ENCODE measurements at places on chromosomes 12 and 14.

DNA sequence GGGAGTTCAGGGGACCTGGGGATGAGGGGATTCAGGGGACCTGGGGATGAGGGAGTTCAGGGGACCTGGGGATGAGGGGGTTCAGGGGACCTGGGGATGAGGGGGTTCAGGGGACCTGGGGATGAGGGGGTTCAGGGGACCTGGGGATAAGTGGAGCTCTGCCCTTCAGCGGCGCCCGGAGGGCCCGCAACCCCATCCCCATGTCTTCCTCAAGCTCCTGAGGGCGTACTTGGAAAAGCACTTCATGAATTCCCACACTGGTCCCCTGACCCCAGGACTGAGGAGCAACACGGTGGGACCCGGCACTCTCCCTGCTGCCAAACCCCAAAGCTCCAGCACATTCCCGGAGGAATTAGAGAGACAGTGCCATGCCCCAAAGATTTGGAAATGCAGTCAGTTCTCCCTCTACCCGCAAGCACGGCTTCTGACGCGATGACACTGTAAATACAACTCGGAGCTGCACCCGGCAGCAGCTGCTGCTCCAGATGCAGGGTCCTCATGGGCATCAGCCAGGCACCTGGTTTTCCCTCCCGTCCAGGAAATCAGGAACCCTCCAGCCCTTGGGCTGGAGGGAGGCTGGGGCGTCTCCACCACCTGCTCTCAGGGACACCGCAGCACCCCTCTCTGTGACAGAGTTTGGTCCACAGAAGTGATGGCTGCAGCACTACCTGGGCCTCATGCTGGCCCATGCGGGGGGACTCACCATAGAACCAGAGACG lies 32.8 kb upstream of the C14orf180 start:
- DNase-seq = peak; percentile 84

DNA sequence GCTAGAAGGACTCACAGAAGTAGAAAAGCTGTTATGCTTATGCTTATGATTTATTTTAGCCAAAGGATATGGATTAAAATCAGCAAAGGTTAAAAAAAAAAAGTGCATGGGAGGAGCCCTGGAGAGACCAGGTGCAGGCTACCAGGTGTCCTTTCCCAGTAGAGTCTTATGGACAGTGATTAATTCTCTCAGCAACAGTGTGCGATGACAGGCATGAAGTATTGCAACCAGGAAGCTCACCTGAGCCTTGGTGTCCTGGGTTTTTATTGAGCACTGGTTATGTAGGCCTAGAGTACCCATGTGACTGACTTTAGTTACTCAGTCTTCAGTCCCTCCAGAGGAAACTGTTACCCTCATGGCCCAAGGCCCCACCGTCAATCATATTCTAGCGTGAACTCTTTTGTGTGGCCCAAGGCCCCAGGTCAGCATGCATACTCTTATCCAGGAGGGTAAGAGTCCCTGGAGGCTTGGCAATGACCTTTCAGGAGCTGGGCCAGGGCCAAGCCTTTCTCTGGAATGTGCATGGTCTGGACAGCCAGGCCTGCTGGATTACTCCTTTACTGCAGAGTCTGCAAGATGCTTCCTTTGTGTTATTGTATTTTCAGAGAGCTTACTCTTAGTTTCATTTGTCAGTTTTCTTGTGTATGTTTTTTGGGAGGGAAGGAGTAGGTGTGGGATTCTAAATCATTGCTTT lies 69.6 kb upstream of the RD3L start:
- no peak for DNase-seq

- DNase-seq = peak; percentile 18
Observed at GRCh38 chr12:57896434-57897201, 44.7 kb upstream of the ATP23 start.

- DNase-seq = no peak
Observed at GRCh38 chr14:94122438-94122837, 7.0 kb downstream of the IFI27L2 start.

- DNase-seq = no peak
Observed at GRCh38 chr12:15274561-15274967, 47.7 kb upstream of the PTPRO start.

DNA sequence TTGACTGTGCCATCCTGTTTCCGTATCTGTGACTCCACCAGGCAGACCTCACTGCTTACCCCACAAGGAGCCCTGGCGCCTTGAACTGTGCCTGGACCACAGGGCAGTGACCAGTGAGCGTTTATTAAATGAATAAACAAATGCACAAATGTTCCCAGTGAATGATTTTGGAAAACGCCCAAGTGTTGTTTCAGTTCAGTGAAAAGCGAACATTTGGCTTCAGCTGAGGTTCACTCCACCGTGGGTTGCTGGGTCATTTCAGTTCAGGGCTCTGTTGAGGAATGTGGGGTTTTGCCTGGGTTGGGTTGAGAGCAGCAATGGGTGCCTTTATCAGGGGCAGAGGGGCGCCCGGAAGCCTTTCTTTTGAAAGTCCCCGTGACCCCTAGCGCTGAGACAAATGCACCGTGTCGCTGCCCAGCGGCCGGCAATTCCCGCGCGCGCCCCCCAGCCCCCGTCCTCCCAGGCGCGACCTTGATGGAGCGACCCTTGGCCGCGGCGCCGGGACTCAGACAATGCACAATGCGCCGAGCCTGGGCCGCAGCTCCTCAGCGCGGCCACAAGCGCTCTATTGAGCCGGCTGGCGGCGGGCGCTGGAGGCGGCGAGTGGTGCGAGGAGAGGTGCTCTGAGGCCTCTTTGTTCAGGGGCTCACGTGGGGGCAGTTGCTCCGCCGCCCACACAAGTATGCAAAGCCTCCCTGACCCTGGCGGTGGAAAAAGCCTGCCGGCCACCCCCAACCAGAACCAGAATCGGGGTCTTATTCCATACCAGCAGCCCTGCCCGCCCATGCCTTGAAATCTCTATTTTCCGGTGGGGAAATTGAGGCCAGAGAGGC lies 40.5 kb upstream of the CLMN start:
- DNase-seq = no peak

DNA sequence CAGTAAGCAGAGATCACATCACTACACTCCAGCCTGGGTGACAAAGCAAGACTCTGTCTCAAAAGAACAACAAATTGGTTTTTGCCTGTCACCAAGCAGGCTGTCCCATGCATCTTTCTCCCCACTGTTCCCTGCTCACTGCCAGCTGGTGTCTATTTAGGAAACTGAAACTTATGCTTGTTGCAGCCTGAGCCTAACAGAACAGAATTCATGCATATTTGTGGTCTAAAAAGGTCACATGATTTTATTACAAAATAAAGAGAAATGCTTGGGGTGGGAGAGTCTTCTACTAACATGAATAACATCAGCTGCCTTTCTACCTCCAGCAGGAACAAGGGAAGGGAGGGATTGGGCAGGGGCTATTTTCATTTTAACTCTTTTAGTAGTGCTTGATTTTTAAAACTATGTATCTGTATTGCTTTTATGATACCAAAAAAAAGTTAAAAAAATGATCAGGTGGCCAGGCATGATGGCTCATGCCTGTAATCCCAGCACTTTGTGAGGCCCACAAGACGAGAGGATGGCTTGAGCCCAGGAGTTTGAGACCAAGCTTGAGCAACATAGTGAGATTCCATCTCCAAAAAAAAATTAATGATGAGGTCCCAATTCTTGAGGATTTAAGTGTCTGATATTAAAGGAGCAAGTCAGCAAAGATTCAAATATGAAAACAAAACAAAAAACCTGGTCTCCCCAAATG lies 923 bp downstream of the STAT2 start:
- no peak for DNase-seq

DNA sequence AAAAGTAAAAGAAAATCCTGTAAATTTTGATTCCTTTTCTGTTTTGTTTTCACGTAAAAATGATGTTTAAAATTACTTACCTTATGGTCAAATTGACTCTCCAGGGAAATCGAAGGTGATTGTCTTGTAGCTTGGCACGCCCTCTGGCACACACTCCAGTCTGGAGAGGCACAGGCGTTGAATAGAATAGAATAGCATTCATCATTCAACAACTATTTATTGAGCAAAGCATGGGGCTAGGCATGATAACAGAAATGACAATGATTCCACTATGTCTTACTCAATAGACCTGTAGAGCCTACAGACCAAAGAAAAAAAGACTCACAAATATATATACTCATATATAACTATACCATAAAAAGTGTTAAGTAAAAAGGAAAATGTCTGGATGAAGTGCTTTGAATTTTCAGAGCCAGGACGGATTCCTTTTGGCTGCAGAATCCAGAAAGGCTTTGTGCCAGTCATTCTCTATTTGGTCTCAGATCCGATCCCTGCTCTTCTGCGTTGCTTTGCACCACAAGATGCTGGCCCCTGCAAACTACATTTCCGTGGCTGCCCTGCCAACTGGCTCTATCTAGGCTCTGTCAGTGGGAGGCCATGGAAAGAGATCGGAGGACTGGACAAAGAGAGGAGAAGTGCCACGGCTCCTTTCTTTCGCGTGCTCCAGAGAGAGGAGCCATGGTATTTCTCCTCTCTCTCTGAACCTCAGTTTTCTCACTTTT lies 231.8 kb downstream of the CRADD start:
- DNase-seq = no peak

DNA sequence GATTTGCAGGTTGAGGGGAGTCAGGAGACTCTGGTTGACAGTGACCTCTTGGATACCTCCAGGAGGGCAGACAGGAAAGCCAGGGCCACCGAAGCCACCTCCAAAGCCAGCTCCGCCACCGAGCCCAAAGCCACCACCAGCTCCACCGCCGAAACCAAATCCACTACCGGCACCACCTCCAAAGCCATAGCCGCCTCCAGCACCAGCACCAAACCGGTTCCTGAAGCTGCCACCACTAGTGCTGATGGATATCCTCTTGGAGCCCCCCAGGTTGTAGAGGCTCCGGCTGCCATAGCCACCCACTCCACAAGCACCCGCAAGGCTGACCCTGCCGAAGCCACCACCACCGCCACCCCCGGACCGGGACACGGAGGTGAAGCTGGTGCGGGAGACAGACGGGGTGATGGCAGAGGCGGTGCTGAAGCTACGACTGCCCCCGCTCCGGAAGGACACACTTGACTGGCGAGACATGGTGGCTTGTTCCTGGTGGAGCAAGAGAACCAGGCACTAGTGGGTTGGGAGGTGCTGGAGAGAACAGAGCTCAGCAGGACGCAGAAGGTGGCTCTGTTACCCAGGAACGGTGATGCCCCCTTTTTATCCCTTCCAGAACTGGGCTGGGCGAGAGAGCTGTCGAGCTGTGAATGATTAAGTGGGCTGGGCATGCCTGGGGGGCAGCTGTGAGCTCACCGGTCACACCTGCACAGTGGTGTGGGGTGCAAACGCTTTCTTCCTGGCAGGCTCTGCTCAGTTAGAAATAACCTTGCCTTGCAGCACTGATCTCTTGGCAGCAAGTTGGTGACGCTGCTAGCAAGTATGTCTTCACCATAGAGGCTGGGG lies at the start of gene KRT5:
KRT5 (minus strand) TSS at position 569 of the 837 bp plus-strand sequence; CDS start at position 471, 98 bp downstream.
- DNase-seq = no peak

- DNase-seq = no peak
Observed at GRCh38 chr12:106211973-106212372, 35.8 kb downstream of the CKAP4 start.

DNA sequence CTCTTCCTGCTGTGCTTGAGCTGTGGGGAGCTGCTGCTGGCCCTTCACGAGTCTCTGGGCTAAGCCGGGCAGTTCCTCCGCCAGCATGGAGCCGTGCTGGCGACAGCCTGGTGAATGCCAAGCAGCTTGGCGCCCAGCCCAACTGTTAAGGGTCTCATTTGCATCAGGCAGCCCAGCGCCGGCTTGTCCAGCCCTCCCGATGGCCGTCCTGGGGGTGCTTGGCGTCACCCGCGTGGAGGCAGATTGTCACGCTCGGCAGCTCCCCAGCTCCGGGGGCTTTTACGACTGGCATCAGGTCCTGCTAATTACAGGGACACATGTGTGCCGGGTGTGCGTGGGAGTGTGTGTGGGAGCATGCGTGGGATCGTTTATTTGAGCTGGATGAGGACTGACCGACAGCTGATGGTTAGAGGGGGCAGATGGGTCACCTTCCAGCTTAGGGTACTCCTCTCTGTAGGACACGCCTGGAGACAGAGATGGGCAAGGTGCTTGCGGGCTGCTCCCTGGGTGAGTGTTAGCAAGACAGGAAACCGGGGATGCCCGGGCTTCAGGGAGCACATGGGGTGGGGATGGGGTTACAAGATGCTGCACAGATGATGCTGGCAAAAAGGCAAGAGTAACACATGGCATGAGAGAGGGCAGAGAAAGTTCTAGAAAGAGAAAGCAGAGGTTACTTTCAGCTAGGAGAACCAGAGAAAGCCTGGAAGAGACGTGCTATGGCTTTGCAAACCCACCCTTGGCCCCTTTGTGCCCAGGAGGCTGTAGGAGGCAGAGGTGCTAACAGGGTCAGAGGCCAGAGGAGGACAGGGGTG lies 64.1 kb downstream of the KIF26A start:
- DNase-seq = peak; percentile 73

- DNase-seq = peak; percentile 16
Observed at GRCh38 chr12:108691998-108692808, 39.1 kb downstream of the CORO1C start.

DNA sequence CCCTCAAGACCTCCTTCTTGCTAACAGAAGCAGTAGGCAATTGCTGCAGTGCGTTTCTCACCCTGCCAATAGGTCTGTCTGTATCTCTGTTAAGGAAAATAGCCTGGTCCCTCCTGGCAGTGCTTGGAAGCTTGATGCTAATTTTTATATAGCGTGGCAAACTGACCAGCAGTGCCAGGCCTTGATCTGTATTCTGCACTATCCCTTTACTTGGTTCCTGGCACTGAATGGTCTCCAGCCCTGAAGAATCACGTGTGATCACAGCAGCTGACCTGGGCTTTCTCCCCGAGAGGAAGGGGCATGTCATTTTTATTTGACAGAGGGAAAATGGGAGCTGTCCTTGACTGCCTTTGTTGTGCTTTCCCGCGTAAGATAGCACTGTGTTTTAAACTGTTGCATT lies 48.7 kb upstream of the TRAF3 start:
- DNase-seq = no peak

DNA sequence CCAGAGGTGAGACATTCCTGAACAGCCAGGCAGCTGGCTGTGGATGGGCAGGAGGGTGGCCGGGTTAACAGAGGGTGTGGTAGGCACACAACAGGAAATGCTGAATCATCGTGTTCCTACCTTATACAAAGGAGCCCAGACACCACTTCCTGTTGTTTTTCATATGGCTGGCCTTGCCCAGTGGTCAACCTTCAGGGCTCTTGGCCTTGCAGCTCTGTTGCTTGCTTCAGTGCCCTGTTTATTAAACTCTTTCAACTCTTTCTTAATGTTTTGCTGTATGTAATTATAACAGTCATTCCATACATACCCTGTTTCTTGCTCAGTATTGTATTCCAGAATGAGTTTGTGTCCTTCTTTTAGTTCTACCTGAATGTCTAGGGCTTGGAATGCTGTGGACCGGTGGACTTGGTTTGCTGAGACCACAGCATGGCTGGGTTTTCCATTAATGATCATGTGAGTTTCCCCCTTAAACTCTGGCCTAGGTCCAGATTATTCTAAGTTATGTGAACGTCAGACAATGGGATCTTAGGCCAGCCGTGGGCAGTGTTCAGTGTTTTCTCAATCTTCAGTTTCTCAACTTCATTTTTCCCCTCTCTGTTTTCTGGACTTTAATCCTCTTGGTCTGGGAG lies 11.9 kb downstream of the CFAP54 start:
- DNase-seq = no peak
